ENCODE measurements at places on chromosomes 11 and 22.

DNA sequence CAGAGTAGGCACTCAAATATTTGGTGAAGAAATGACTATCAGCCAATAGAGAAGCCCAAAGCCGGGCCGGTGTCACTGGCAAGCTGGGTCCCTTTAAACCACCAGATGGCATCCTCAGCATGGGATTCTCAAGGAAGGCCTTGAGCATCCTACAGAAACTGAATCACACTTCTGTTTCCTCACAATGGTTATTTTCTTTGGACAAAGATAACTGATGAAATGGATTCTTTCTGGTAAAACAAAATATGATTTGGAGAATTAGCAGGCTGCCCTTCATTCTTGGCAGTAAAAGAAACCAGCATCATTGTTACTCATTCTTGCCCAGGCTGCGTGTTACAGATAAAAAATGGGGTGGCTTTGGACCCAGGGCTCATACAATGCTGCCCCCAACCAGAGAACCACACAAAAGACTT is 30.3 kb upstream of the ASPHD2 start:
- DNase-seq: peak; percentile 68

- no peak for DNase-seq
Observed at GRCh38 chr11:60912851-60913528, 968 bp upstream of the TMEM109 start.

- DNase-seq: no peak
Observed at GRCh38 chr11:44008088-44008501, 39.7 kb upstream of the ACCSL start.

GRCh38 chr11:118168316-118168715 is 8.1 kb downstream of the SCN2B start:
- DNase-seq: no peak

DNA sequence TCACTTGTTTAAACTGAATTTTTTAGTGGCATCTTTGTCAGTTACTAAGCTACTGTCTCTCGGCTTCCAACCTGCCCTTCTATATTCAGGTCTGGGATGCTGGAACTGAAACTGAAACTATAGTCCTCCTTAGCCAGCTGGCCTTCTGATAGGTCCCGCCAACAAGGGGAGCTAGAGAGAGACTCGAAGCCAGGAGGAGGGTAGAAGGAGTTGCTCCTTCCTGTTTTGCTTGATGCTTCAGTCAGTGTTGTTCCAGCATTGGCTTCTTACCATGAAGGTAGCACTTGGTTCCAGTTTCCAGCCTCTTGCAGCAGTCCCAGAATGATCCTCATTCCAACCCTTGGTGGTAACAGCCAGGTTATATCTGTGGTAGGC is 32.9 kb upstream of the HORMAD2 start:
- peak; percentile 74 for DNase-seq

DNA sequence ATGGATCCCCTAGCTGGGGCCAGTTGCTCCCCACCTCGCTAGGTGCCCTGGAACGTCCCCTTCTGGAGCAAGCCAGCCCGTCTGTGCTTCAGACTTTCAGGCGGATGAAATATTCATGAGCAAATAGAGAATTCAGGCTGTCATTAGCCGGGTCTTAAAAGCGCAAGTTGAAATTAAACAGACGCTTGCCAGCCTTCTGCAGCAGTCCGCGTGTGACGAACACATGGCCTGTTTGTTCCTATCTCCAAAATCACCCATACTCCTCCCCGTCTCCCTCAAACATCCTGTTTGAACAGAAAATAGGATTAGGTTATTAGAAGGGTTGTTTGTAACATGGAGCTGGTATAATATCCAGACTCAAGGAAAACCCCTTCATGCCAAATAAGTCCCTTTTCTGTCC is 38.7 kb downstream of the MYO18B start:
- DNase-seq: no peak

GRCh38 chr11:97157221-97157740 is 767.5 kb downstream of the JRKL start:
- DNase-seq: no peak

DNA sequence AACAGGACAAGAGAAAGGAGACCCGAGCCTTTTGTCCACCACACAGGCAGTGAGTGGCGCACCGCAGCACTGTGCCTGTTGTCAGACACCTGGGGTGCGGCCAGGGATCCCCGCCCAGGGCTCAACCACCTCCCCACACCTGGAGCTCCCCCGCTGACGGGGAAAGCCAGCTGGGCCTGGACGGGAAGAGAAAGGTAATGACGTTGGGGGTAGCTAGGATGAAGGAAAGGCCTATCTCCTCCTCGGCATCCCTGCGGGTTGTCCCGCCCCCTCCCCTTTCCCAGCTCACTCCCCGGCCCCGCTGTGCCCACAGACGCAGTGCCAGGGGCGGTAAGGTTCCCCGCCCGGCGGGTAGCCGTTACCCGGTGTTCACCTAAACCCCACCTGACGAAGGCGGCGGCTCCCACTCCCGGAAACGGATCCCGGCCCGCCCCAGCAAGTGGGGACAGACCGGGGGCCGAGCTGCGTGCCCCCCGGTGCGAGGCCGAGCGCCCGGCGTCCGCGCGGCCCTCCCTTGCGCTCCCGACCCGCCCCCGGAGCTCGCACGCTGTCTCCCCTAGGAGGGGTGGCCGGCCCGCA is 495 bp downstream of the HYOU1 start:
- peak; percentile 72 for DNase-seq

DNA sequence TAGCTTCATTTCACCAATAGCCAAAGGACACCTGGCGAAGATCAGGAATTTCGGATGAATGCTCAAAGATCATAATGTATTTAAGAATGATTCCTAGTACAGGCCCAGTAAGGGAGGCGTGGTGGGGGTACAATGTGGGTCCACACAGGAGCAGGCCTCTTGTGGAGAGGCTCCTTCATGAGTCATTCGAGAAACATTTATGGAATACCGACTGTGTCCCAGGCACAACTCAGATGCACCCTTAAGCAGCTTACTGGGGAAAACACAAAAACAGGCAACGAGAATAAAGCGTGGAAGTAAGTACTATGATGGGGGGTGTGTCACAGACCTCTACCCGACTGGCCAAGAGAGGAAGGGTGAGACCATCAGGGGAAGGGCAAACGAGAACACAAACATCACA is 44.5 kb downstream of the SMCO4 start:
- DNase-seq: no peak

DNA sequence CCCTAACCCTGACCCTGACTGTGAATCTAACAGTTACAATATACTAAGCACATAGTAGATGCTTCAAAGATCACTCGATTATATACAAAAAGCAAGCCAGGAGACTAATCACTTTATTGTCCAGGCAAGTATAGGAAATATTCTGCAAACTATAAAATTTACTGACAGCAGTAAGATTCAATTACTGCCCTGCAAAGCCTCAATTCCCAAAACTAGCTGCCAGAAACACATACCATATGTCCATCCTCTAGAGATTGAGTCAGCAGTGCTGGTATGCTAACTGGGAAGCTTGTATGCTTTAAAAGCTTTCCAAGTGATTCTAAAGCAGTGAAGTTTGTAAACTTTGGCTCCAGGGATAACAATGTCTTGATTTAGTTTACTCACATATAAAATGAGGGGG is 26.1 kb downstream of the CSTF3 start:
- DNase-seq: no peak
